GM18507 (cell line): ENCODE measurements at places on chromosomes 16 and 17.

DNA sequence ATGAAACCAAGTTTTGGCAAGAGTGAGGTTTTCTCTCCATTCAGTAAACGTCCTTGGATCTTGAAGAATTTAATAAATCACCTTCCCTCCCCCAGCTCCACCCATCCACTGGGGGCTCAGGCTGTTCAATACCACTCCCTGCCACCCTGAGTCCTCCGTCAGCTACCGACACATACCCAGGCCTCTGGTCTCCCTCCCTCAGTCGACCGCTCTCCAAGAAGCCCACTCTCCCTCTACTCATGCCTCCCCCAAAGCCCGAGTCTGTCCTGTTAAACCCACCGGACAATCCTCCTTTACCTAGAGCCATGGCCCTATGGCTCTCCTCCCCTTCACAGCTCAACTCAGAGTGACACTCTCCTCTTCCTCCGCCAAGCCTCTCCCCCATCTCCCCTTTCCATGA lies 19.7 kb upstream of the SLC4A1 start:
- DNase-seq, result no peak

DNA sequence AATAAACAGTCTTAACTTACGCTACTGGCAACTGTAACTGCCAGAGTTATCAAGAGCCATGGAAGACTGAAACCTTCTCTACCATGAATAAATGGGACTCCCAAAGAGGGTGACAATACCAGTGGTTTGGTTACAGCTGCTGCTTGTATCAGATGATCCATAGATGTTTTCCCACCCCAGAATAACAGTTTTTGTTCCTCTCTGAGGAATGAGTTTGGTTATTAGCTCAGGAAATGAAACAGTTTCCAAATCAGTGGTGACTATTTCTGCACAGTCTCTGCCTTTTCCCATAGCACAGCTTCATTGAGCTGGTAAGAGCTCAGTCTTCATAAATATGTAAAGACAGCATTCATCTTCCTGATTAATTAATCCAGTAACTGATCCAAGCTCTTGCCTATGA lies 14.0 kb upstream of the HYDIN start:
- no peak for DNase-seq

DNA sequence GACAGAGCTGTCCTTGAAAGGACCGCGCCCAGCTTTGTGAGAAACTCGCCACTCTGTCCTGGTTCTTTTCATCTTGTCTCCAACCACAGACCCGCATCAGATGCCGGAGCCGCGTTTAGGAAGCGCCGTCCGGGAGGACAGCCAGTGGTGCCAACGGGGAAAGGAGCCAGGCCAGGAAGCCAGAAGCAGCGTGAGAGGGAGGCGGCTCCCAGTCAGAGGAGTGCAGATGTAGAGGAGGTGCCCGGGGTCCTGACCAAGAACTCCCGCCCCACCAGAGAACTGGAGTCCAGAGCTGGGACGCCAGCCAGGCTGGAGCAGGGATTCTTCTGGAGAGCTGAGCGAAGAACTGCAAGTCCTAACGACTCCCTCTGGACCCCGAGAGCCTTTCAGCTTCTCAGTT lies 49.3 kb upstream of the TNRC6C start:
- DNase-seq, result no peak

DNA sequence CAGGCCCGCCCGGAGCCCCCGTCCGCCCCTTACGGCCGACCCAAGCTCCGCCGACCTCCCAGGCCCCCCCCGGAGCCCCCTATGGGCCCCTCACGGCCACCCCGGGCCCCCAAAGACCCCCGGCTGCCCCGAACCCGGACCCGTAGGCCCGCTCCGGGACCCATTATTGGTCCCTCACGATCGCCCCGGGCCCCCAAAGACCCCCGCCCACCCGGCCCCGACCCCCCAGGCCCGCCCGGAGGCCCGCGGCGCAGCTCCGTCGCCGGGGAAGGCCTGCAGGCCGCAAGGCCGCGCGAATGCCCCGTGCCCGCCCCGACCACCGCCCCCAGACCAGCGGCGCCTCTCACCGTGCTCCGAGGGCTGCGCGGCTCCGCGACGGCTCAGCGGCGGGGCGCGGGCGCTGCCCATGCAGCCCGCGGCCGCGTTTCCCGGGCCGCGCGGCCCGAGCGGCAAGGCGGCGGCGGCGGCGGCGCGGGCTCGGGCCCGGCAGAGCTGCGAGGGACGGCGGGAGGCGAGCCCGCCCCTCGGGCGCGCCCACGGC lies 393 bp downstream of the ANKRD11 start:
- DNase-seq, result no peak

- no peak for DNase-seq
Measured at GRCh38 chr16:54928016-54928356, 2.7 kb upstream of the IRX5 start.
